GM23248 (cell line): ENCODE measurements at places on chromosomes 6 and 20.

- DNase-seq, result no peak
- no peaks in the 10 kb centered on the region for H3K4me1 ChIP-seq
- peaks cover 71% of the 10 kb centered on the region for H3K36me3 ChIP-seq
- H3K4me3 ChIP-seq, result no peak overlapping the region
- H3K27ac ChIP-seq, result no peak overlapping the region
Observed at GRCh38 chr6:151412909-151413308, 21.6 kb upstream of the ZBTB2 start.

GRCh38 chr6:23446469-23446967 is 679.5 kb upstream of the NRSN1 start:
- H3K36me3 ChIP-seq, result no peaks in the 10 kb centered on the region
- H3K4me3 ChIP-seq, result no peak overlapping the region
- no peak overlapping the region for H3K27ac ChIP-seq

DNA sequence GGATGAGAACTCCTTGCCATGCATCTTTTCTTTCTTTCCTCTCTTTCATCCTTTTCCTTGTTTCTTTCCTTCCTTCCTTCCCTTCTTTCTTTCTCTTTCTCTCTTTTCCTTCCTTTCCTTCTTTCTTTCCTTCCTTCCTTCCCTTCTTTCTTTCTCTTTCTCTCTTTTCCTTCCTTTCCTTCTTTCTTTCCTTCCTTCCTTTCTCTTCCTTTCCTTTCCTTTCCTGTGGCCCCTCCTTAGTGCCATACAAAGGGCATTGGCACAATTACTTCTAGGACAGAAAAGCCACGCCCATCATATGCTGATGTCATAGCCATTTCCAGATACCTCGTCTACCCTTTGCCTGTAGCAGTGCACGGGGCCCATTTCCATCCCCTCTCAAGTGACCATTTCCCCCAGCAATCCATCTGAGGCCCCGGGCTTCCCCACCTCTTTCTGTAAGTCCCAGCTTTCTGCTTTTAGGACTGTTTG is 2.2 kb upstream of the CENPB start:
- peak; percentile 40 for DNase-seq
- H3K36me3 ChIP-seq, result no peaks in the 10 kb centered on the region; the same call in 1 of the 2 replicates
- no peak overlapping the region for H3K27ac ChIP-seq
- peaks cover 18% of the 10 kb centered on the region for H3K4me1 ChIP-seq
- no peaks in the 10 kb centered on the region for H3K27me3 ChIP-seq

DNA sequence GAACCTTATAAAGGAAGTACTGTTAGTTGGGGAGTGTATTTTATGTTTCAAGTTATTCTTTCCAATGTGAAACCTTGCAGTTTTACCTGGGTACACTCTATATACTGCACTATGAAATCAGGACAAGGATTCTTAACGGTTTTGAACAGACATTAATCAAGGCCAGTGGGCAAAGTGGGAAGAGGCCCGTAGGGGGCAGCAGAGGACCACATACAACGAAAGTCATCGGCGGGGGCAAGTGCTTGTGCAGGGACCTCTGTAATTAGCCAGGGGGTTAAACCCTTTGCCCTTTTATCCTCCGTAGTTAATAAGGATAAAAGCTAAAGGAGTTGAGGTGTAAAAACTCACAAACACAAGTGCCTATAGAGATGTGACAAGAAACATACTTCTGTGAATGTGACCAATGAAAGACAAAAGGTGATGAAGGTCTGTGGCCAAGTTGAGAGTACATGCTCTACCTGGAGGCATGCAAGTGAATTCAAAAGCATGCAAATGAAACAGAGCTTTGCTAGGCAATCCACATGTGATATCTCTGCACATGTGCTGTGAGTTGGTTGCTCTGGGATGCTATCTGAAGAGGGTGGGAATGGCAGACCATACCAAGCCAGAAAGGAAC is 392.7 kb upstream of the MAN1A1 start:
- peak; percentile 70 for DNase-seq
- no peaks in the 10 kb centered on the region for H3K27me3 ChIP-seq
- H3K4me3 ChIP-seq, result no peak overlapping the region
- no peaks in the 10 kb centered on the region for H3K36me3 ChIP-seq
